Astrocyte of the spinal cord (primary cell): ENCODE measurements at places on chromosomes 3 and 15.

- no peak for DNase-seq
These were observed 89.3 kb upstream of the DGKG start for GRCh38 chr3:186451371-186451770.

DNA sequence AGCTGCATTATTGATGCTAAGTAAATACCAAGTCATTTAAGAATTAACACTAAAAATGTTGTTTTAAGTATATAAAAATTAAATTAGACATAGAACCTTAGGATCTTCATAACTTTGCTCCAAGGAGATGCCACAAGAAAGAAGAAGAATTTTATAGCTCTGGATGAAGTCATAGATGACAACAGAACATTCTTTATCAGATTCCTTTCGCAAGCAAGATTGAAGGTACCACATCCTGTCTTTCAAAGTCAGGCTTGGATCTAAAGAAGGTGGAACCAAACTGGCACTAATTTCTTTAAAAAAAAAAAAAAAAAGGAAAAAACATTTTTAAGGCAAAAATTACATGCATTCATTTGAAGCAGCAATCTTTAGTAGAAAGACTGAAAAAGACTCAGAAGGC, 62.5 kb downstream of the POLQ start:
- DNase-seq = peak; percentile 29

DNA sequence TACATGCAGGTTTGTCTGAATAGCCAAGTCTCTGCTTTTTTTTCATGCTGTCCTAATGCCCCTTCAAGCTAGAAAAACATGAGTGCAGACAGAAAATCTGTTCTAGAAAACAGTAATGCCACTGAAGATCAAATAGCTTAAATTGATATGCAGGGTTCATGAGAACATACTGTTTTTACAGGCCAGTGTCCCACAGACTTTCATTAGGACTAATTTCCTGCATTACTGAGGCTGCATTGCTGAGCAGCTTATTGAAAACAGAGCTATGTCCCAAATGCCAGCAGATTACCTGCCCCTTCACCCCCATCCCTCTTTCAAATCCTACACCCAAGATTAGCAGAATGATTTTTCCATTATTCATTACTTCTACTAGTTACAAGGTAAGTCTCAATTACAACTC, 665 bp downstream of the TM4SF18 start:
- DNase-seq = peak; percentile 38

DNA sequence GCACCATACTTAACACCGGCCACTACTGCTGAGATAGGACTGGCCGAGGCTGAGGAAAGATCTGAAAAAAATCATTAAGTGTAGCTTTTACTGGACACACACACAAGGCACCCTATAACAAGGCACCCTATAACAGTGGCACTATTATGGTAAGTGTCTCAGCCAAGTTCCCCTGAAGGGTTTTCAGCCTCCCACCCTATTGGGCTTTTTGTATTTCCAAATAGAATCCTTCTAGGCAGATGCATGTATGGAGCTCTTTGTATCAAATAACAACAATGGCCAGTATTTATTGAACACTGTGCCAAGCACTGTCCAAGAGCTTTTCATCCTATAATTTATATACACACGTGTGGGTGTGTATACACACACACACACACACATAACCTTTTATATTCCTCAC, 6.7 kb upstream of the DNAJA4 start:
- DNase-seq = no peak

DNA sequence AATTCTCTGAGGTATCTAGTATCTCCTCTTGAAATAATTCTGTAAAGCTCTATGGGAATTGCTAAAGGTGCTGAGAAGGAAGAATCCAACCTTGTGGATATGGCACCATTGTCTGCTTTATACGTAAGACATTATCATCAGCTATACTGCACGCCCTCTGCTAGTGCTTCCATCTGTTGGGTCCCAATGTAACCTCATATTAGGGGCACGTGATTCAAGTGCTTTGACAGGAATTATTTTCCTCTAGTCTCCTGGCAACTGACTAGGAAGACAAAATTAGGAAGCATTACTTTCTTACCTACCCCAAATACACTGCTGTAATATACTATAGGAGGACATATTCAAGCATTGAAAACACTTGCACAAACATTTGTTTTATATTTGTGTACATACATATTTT, 24.0 kb downstream of the COPS2 start:
- DNase-seq = no peak

DNA sequence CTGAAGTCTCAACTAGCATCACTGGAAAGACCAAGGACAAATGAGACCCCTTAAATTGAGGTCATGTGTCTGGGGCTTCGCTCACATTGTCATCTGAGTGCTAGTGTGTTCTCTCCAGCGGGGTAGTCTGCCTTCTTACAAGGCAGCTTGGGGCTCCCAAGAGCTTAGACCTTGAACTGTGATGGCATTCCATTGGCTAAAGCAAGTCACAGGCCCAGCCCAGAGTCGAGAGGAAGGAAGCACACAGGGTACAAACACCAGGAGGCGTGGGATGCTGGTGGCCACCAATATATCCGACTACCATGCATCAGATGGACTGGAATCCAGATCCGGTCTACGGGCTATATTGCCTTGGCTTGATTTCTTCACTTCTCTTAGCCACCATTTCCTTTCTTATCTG, 31.5 kb upstream of the DYNC1LI1 start:
- no peak for DNase-seq

GRCh38 chr3:87206070-87206469, 21.0 kb upstream of the CHMP2B start:
- DNase-seq = peak; percentile 51

DNA sequence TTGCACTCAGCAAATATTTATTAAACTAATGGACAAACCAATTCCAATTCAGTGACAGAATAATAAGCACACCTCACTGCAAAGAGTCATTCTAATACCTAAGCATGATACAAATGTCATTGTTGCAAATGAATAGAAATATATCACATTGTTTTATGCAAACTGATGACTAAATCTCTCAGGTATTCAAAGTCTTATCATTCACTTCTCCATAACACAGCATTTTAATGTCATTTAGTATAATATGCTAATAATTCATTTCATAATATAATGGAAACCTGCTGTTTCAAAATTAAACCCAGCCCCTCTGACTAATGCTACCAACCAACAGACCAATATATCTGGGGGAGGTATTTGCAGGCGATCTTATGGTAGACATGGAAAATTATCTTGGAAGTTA, 71.8 kb downstream of the FGF7 start:
- DNase-seq = no peak

DNA sequence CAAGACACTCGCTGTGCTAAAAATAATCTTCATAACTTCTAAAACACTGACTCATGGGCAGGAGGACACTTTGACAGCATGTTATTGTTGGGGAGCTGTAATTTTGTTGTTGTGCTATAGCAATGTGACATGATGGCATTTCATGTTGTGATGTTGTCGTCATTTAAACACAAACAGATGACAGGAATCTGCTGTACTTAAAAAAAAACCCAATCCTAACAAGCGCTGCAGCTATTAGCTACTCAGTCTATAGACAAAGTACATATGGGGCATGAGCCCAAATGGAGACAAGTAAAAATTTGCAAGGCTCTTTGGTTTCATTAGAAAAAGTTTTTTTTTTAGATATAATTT, 828 bp upstream of the ATOSA start:
- DNase-seq = peak; percentile 17

DNA sequence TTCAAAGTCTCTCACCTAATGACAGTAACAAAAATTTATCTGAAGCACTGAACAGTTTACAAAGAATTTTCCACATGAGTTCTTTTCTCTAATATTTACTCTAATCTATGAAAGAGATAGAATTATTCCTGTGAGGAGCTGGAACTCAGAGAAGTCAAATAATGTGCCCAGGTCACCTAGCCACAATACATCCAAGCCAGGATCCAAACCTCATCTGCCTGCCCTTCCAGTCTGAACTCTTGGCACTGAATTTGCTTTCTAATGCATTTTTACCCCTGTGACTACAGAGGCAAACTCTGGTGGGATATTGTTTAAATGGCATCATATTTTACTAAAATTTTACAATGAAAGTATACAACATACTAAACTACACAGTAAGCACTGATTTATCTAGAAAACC, 191.4 kb upstream of the RORA start:
- DNase-seq = no peak

DNA sequence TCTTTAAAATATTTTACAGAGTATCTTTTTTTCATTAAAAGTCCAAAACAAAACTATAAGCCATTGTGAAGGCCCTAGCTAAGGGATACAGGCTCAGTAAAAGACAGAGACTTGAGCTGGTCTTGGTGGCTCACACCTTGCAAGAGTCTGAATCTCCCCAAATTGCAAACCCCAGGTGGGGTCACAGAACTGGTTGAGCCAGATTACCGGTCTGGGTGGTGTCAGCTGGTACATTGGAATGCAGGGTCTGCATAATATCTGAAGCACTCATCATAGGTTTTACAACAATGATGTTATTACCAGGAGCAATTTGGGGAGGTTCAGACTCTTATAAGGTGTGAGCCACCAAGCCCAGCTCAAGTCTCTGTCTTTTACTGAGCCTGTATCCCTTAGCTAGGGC, 201.2 kb upstream of the ARPP21 start:
- no peak for DNase-seq

- peak; percentile 14 for DNase-seq
These were observed 614.4 kb downstream of the FHIT start for GRCh38 chr3:60636846-60637245.

GRCh38 chr3:16060945-16061344, 113.5 kb upstream of the GALNT15 start:
- peak; percentile 93 for DNase-seq

- DNase-seq = no peak
These were observed 20.0 kb upstream of the BLM start for GRCh38 chr15:90697175-90697574.

- DNase-seq = no peak
These were observed 181.8 kb downstream of the SSR3 start for GRCh38 chr3:156373095-156373494.

- DNase-seq = no peak
These were observed 8.3 kb downstream of the CPA3 start for GRCh38 chr3:148873270-148873927.

DNA sequence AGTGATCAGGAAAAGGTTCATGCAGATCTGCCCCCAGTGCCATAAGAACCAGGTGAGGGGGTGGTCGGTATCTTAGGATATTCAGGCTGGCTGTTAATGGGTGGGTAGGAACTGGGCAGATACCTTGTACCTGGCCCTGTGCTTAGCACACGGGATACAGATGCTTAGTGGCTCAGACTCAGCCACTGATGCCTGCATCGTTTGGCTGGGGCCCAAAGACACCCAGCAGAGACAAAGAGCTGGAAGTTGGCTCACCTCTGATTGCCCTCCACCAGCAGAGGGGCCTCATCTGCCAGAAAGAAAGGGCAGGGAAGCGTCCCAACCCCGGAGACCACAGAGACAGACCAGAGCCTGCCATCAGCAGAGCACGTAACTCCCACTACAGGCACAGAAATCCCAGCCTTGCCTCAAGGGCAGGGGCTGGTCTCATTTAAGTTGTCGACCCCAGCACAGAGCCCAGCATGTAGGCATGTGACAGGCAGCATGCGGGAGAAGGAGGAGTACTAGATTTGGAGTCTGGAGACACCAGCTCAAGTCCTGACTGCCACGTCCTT, 64.1 kb upstream of the SLC6A1 start:
- no peak for DNase-seq

GRCh38 chr15:98794748-98795147, 146.4 kb downstream of the IGF1R start:
- no peak for DNase-seq

GRCh38 chr3:14335774-14336748, 66.3 kb upstream of the SLC6A6 start:
- no peak for DNase-seq

DNA sequence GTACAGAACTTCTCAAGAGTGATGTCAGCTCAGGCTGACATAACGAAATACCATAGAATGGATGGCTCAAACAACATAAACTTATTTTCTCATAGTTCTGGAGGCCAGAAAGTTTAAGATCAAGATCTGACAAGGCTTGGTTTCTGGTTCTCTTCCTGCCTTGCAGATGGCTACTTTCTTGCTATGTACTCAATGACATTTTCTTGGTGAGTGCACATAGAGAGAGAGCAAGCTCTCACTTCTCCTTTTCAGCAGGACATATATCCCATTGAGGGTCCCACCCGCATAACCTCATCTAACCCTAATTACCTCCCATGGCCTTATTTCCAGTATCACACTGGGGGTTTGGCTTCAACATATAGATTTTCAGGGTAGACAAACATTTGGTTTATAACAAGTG, 1072.1 kb downstream of the PLOD2 start:
- no peak for DNase-seq

GRCh38 chr15:48144889-48145288, 24.1 kb downstream of the SLC24A5 start:
- DNase-seq = no peak

- no peak for DNase-seq
These were observed 219.0 kb upstream of the LINGO1 start for GRCh38 chr15:77851691-77852090.

DNA sequence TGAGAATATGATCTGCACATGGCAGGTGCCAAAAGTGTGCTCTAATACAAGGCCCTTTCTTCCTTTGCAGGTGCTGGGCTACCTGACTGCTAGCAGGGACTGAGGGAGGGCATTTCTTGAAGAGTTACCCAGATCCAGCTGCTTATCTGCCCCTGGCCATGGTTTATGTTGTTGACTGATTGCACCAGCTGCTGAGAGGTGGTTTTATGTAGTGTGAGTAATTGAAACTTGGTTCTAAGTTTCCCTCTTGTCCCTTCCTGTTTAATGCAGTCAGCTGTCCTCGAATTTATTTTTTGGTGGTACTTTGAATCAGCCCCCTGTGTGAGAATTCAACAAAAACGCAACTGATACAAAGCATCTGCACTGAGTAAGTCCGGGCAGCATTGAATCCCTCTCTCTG, 288.3 kb upstream of the C2CD4B start:
- DNase-seq = peak; percentile 33
